Esophagus squamous epithelium (tissue), 5 donors: ENCODE measurements at places on chromosomes 13 and 19. TPM values are rescaled to one million over a fixed set of nuclear protein-coding genes. Genes with fewer than 3 reads are reported as not detected.

GRCh38 chr13:23678795-23679194, 108.6 kb downstream of the TNFRSF19 start:
- H3K4me1 ChIP-seq = peaks cover 9% of the 10 kb centered on the region
- H3K36me3 ChIP-seq = no peaks in the 10 kb centered on the region
- no peak overlapping the region for H3K27ac ChIP-seq

DNA sequence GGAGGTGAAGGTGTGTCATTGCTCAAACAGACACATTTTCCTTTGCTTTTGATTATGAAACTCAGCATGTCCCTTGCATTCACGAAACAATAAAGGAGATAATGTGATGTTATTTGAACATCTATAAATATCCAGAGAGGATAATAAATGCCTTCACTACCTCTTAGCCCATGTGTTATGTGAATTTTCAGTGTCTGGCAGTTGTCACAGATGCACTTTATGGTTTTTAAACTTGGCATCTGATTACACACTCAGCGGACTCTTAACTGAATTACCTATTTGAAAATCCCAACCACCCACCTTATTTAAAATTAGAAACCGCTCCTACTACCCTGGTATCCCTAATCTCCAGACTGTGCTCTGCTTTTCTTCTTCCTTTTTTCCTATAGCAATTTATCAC, 254.2 kb downstream of the COG6 start:
- H3K4me3 ChIP-seq = no peak overlapping the region
- H3K36me3 ChIP-seq = no peaks in the 10 kb centered on the region
- no peaks in the 10 kb centered on the region for H3K4me1 ChIP-seq
- no peak for DNase-seq
- no peak overlapping the region for H3K27ac ChIP-seq

- H3K27me3 ChIP-seq = no peaks in the 10 kb centered on the region
- H3K27ac ChIP-seq = no peak overlapping the region
- no peaks in the 10 kb centered on the region for H3K4me1 ChIP-seq
Observed at GRCh38 chr13:97866751-97867150, 86.7 kb upstream of the IPO5 start.

- no peak overlapping the region for H3K27ac ChIP-seq
- no peaks in the 10 kb centered on the region for H3K4me1 ChIP-seq
- peaks cover 75% of the 10 kb centered on the region for H3K36me3 ChIP-seq
Observed at GRCh38 chr19:52716522-52716921, 18.3 kb downstream of the ZNF611 start.

DNA sequence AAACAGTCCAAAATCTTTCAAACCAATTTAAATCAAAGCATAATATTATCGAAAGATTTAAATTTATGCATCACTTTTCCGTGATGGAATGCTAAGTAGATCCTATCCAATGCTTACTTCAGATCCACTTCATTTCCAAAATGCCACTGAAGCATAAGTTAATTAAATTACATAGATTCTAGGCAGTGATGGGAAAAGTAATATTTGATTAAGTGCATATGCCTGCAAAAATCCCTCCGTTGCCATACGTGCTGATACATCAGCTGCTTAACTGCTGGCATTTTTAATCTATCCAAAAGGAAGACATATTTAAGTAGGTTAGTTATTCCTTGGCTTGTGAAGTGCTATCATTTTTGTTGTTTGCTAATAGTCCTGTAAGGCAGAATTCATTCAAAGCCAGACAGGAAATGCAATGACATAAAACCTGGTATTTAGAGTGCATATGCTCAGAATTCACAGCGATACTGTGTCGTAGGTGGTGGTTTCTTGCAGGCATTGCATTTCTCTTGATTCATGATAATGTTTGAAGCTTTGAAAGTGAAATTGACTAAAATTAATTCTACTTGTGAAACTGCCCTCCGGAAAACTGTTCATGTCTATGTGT, 738.3 kb upstream of the GPC6 start:
- H3K4me1 ChIP-seq = no peaks in the 10 kb centered on the region
- H3K27me3 ChIP-seq = no peaks in the 10 kb centered on the region
- no peak for DNase-seq
- H3K4me3 ChIP-seq = no peak overlapping the region

DNA sequence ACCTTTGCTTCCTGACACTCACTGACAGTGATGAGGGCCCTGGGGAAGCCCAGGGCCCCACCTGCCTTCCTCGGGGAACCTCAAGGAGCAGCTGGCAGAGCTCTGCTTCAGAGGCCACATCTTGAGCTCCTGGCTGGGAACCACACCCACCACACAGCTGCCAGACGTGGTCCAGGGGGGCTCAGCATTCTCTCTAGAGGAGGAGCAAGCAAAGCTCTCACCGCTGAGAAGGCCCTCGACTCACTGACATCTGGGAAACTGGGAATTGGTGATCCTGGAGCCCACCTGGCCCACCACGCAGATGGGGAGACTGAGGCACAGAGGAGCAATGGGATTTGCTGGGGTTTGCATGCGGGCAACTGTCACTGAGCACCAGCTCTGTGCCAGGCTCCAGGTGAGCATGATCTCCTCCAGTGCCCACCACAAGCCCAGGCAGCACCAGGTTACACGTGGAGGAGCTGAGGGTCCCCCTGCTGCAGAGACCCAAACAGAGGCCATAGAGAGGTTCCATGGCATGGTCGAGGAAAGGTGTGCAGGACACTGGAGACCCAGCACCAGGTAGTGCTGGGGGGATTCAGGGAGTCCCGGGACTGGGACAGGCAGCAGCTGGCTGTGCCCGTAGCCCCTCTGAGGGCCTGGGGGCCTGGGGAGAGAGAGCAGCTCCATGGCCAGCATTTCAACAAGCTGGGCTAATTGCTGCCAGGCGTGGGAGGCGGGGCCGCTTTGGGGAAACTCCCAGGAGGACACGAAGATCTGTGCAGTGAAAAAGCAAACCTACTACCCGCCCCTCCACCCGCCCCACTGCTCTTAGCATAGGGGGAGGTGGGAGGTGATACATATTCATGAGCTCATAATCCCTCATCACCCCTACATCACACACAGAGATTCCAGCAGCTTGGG, 33.4 kb downstream of the PEPD start:
- H3K4me3 ChIP-seq = no peak overlapping the region
- H3K27ac ChIP-seq = no peak overlapping the region
- H3K36me3 ChIP-seq = peaks cover 54% of the 10 kb centered on the region
- no peak for DNase-seq
- H3K27me3 ChIP-seq = no peaks in the 10 kb centered on the region

DNA sequence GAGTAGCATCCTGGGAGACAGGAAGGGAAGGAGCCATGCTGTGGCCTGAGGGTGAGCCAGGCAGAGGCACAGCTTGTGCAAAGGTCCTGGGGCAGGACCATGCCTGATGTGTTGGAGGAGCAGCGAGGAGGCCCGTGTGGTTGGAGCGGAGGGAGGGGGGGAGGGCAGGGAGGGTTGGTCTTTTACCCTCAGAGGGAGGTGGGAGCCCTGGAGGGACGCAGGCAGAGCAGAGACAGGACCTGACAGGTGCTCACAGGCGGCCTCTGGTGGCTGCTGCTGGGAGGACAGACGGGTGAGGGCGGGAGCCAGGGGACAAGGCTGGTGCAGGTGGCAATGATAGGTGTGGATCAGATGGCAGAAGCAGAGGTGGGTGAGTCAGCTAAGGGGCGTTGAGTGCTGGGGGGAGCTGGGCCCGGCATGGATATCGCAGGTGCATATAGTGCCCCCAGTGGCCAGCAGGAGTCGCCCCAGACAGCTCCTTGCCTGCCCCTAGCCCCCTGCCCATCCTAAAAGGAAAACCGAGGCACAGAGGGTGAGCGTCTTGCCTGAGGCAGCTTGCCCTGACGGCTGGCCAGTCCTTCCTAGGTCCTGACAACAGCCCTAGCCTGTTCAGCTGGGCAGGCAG, 9.8 kb upstream of the GNA15 start:
- H3K27ac ChIP-seq = no peak overlapping the region
- H3K4me1 ChIP-seq = peaks cover 8% of the 10 kb centered on the region
- DNase-seq = no peak
- H3K27me3 ChIP-seq = no peaks in the 10 kb centered on the region
- no peak overlapping the region for H3K4me3 ChIP-seq

DNA sequence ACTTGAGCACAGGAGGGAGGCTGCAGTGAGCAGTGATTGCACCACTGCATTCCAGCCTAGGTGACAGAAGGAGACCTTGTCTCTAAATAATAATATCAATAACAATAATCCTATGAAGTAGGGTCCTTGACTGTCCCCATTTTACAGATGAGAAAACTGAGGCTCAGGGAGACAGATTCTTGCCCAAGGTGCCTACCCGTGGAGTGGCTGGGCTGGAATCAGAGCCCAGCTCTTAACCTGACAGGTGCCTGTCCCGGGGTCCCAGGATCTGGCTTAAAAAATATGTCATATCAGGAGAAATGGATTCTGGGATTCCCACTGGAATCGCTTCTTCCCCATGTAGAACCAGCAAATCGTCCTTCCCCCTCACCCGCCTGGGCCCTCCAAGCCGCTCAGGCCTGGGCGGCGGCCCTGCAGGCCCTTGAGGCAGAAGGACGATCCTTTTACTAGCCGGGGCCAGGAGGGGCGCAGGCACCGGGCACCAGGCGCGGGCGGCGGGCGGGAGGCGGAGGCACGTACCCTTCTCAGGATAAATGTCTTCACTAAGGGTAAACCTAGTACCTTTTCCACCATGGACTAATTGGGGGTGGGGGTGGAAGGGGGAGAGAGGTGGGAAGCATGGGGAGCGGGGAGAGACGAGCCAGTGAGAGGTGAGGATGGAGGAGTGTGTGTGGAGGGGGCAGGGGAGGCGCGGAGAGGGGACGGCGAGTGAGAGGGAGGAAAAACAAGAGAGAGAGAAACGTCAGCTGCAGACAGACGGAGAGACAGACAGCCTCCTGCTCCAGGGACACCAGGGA, 60.6 kb downstream of the COLGALT1 start:
- no peaks in the 10 kb centered on the region for H3K4me1 ChIP-seq
- no peak for DNase-seq
- H3K4me3 ChIP-seq = peak overlapping the region; percentile 17
- no peaks in the 10 kb centered on the region for H3K36me3 ChIP-seq
- no peak overlapping the region for H3K27ac ChIP-seq

GRCh38 chr13:50594276-50595051, 249.0 kb downstream of the DLEU7 start:
- DNase-seq = no peak
- no peaks in the 10 kb centered on the region for H3K27me3 ChIP-seq
- no peaks in the 10 kb centered on the region for H3K36me3 ChIP-seq
- H3K4me1 ChIP-seq = no peaks in the 10 kb centered on the region
- no peak overlapping the region for H3K27ac ChIP-seq
- no peak overlapping the region for H3K4me3 ChIP-seq

Gene RUBCNL
- 0.85 TPM for total RNA-seq

Gene CYP4F11
- 17.6 TPM for total RNA-seq
